ENCODE measurements at places on chromosomes 6 and 20. TPM values are rescaled to one million over a fixed set of nuclear protein-coding genes. Genes with fewer than 3 reads are reported as not detected.

GRCh38 chr20:45098103-45098773 is 2.7 kb downstream of the KCNS1 start:
- no peak for DNase-seq

GRCh38 chr6:11575408-11576033 is 38.0 kb downstream of the TMEM170B start:
- DNase-seq = peak; percentile 51

- DNase-seq = no peak
Measured at GRCh38 chr20:56945057-56945456, 316.0 kb downstream of the TFAP2C start.

- DNase-seq = no peak
Measured at GRCh38 chr20:10572853-10573252, 100.9 kb downstream of the JAG1 start.

- no peak for DNase-seq
Measured at GRCh38 chr6:28488916-28489365, 26.7 kb downstream of the GPX6 start.

GRCh38 chr6:3456898-3457709 is at the start of gene SLC22A23:
Gene SLC22A23, minus strand, starts transcription at chr6:3457050. Its CDS starts 491 bp downstream, at chr6:3456559.
- peak; percentile 79 for DNase-seq

DNA sequence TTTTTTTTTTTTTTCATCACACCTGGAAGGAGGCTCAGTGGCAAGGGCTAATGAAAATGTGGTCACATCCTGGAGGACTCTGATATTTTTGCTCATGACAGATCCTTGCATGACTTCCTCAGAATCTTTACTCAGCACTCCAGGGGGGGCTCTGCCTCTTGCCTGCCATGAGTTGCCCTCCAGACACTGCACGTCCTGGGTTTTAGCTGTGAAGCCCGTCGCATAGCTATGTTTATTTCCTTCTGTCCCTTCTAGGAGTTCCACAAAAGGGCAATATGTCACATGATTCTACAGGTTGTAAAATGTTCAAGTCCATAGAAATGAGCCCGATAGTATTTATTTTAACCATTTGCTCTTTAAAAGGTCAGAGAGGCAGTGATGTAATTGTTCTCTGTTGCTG is 18.2 kb downstream of the MAS1 start:
- DNase-seq = no peak

- no peak for DNase-seq
Measured at GRCh38 chr20:30985386-30985785, 272.1 kb upstream of the DEFB115 start.

DNA sequence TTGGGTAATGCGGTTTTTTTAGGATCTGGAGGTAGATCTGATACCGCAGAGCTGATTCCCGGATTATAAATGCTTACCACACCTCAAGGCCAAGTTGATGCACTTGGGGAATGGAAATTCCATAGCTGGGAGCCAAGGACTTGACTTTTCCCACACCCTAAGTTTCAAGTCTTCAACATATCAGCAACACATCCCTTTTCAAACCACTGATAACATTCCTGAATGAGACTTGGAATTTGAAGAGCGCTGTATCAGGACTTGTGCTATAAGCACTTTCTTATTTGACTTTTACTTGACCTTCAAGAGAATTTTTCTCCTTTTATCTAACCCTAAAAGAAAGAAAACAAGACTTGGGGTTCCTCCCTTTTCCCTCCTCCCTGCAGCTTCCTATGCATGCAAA is 90.6 kb upstream of the NAA20 start:
- DNase-seq = no peak

The WASF1 gene
- polyA plus RNA-seq = 12.8 TPM

All from A549 (cell line).